ENCODE measurements at places on chromosomes 5 and 9.

DNA sequence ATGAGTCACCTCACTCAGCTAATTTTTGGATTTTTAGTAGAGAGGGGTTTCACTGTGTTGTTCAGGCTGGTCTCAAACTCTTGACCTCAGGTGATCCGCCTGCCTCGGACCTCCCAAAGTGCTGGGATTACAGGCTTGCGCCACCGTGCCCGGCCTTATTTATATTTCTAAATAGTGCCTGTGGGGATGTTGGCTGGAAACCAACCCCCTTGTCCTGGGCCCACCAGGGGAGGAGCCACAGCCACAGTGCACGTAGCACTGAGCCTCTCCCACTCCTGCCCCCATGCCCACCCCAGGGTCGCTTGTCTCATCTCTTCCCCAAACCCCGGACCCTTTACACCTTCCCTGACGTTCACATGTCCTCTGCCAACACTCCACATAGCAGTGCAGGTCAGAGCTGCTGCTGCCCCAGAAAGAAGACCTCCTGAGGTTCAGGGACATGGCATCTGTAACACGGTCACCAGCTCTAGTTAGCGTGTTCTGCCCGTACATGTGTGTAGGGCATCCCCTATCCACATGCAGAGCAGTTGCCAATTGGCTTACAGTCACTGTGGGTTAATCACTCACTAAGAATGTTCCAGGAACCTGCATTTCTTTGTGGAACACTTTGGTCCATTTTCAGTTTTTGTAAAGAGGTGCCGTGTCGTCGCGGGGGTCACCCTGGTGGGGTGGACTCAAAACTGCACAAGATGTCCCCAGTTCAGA, 10.2 kb upstream of the MRPS2 start:
- no peak for DNase-seq

DNA sequence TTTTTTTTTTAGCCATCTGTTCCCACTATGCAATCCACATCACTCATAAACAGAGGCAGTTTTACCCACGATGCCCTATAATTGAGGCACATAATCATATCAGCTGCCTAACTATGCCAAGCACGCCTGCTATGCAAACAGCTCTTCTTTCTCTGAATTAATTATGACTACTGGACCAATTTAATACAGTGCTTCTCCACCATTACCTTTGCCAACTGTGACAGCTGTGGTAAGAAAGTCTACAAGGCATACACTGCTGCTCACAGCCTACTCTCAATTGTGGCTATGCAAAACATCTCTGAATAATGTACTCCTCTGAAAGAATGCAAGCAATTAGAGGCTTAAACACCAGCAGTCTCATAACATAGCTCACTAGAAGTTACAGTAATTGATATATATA, 97.1 kb downstream of the DTWD2 start:
- no peak for DNase-seq

- DNase-seq: no peak
Observed at GRCh38 chr5:128665747-128666355, 127.8 kb upstream of the FBN2 start.

DNA sequence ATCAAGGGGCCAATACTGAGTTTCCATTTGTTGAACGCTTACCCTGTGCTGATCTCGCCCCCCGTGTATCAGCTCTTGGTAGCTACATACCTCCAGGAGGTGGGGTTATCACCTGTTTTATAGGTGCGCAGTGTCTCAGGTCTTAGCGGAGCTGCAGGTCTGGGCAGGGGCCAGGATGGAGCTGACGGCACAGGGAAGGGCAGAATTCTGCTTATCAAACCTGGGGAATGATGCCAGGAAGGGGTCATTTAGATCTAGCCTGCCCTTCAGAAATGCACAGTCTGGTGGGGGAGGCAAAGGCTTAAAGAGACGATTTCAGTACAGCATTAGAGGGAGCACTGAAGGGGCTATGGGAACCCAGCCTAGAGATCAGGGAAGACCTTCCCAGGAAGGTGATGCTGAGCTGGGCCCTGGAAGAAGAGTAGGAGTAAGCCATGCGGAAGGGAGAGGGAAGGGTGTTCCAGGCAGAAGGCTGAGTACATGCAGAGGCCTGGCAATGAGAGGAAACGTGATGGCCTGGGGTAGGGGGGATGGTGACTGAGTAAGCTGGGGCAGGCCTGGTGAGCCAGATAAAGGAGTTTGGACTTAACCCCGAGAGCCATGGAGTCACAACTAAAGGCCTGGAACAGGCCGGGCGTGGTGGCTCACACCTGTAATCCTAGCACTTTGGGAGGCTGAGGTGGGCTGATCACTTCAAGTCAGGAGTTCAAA, 31.5 kb downstream of the OLFML2A start:
- no peak for DNase-seq

GRCh38 chr5:10838038-10838437, 77.0 kb upstream of the DAP start:
- DNase-seq: no peak

DNA sequence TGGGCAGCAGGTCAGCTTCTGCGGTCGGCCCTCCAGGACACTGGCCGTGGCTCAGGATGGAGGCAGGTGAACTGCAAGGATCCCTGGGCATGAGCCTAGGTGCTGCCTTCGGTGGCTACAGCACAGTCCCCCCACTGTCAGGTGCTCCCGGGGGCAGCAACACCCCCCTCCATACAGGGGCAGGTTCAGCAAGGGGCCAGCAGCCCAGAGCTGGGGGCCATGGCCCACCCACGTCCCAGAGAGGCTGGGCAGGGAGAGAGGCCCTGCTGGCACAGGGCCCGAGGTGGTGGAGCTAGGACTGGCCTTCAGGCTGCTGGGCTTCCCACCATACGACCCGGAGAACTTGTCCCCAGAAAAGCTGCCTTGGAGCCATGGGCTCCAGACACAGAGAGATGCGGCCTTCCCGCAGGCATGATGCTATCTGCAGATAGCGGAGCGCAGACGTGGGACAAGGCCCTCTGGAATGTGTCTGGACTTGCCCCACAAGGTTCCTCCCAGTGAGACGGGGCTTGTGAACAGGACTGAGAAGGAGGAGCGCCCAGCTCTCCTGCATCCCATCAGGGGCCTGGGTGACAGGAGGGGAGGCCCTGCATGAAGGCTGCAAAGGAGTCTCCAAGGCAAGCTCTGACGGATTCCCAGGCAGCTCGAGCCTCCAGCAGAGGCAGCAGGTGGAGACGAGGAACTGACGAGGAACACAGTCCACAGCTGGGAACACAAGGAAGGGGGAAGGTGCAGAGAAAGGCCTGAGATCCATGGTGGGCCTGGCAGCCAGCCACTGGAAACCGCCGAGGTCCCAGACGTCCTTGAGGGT, 111.1 kb downstream of the VAV2 start:
- DNase-seq: no peak

DNA sequence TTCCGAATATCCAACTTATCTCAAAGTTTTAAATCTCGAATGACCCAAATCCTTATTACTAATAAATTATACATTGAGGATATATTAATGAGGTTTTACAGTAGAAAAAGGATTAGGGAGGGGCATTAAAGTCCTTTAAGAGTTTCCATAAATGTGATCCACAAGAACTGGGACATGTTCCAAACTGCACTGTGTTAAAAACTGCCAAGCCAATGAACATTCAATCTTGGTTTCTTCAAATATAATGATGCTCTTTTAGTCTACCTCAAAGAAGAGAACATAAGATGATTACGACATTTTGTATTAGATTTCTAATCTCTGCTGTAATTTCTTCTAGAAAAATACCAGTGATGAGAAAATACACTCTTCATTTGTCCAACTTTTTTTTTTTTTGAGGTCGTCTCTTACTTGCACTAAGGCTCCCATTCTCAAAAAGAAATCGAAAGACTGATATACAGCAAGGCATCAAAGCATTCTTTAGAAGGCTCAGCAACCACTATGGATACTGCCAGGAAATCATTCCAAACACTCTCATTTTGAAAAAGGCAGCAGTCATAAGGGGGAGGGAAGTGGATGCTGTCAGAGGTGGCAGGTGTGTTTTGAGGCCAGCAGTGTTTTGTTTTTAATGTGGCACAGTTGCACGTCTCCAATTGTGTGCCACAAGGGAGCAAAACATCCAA, 1.7 kb downstream of the PTAR1 start:
- no peak for DNase-seq

DNA sequence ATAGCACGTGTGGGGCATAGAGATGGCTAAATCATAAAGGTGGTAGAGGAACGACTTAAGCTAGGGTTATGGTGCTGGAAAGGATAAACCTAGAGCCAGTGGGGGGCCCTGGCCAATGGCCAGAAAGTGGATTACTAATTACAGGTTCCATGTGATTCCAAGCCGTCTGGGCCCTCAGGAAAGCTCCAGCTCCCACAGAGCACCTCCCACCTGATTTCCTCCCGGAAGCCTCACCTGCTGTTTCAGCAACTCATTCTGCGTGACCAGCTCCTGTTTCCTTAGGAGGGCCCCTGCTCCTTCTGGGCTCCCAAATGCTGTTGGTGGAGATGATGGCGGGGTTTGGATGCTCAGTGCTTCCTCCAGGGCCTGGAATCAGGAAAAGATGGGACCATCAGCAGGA, 16.2 kb downstream of the GPX3 start:
- DNase-seq: no peak

- DNase-seq: no peak
Observed at GRCh38 chr5:74665273-74665672, 19.8 kb upstream of the HEXB start.

DNA sequence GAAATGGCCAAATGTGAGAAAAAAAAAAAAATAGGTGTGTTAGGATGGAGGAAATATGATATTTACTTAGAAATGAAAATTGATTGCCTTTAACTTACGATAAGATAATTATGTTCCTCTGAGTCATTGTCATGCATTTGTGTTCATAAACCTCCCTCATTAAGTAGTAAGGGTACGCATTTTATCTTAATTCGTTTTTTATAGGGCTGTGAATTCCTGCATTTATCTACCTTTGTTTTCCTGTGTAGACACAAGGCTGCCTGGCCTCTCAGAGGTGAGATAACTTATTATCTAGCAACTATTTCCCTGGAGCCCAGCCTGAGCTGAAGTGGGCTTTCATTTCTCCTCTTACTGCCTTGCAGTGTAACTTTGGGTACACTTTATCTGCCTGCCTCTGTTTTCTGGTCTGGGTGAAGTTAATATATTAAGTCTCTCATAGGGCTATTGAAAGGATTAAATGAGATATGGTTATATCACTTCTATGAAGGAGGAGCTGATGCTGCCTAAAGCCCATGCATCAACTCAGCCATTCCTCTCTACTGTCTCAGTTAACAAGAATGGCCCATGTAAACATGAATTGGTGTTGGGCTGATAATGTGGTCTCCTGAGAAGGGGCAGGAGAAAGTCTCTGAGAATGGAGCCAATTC, 103.8 kb upstream of the KLF4 start:
- no peak for DNase-seq

- DNase-seq: no peak
Observed at GRCh38 chr5:446066-446882, 3.3 kb downstream of the EXOC3 start.

GRCh38 chr9:123150708-123151503, 117.4 kb downstream of the GPR21 start:
- no peak for DNase-seq

DNA sequence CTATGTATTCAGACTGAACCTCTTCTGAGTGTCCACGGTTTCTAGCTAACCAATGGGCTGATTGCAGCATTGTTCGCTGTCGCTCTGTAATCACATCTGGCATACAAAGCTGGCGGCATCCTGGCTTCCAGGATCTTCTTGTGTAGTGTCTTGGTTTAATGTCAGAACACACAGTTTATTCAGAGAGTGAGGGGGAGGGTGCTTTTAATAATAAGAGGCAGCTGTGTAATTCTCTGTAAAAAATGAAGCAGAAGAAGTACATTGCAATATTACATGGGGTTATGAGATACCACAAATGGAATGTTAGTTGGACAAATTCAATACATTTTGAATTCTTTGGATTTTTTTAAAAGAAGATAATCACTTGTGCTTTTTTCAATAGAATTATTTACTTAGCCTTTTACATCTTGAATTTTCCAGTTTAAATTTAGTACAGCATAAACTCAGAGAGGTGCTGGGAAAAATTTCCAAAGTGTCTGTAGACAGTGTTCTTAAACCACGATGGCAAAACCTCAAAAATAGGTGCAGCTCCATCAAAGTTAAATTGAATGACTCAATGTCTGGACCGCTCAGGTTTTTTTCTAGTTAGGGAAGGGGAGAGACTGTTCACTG, 206.0 kb downstream of the PCSK1 start:
- DNase-seq: no peak

DNA sequence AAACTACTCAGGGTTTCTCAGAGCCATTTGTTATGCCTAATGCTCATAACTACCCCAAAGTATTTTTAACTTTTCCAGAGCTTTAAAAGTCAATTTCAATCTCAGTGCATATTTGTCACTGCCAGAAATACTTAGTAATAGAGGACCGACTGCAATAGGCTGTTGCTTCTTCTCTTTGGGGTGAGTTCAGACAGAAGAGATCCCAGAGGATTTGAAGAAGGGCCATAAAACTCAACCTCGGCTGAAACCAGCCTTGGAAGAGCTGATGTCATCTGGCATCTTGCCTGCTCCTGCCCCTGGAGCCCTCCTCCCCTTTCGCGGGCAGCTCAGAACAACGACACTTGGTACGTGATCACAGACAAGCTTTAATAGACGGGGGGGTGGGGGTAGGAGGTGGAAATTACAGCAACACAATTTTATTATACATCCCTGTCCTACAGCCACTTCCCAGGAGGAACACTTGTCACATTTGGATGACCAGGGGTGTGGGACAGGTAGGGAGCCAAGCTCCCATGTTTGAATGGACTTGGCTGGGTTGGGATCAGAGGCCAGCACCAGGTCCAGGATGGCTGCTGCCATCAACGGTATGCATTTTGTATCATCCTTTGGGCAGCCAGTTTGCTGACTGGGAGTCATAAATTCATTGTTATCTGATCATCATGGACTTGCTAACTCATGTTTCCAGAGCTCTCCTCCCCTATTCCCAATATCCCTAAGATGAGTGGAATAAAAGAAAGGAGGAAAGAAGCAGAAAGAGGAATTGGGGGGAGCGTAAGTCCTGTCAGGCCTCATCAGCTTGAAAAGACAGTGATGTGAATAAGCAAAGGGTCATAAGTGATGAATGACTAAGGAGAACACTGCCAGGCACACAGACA, 186.6 kb upstream of the PANK3 start:
- DNase-seq: no peak

DNA sequence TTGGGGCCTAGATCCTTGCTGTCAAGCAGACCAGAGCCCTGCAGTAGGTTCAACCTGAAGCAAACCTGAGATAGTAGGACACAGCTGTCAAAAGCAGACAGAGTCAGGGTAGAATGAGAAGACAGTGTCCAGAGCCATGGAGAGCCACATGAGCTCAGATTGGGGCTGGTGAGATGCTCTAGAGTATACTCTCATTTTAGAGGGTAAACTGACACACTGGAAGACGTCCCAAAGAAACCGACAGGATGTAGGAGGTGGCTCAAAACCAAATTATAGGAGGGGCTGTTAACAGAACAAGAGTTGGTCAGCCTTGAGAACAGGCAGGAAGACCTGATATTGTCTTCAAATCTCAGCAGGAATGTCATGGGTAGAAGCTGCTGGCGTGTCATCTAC, 11.5 kb downstream of the CCDC69 start:
- DNase-seq: no peak
